Endothelial cell (in vitro differentiated cells): ENCODE measurements at places on chromosomes 4 and X. TPM values are rescaled to one million over a fixed set of nuclear protein-coding genes. Genes with fewer than 3 reads are reported as not detected.

Gene EDNRA
- 0.23 TPM for total RNA-seq

Gene RIBC1
- 0.97 TPM for total RNA-seq

Gene LRPAP1
- 92.2 TPM for total RNA-seq

Gene RASSF6
- not detected for total RNA-seq

- DNase-seq = no peak
Observed at GRCh38 chr4:52369649-52370048, 289.5 kb downstream of the USP46 start.

- no peak for DNase-seq
Observed at GRCh38 chr4:4950561-4951290, 68.5 kb downstream of the CYTL1 start.

DNA sequence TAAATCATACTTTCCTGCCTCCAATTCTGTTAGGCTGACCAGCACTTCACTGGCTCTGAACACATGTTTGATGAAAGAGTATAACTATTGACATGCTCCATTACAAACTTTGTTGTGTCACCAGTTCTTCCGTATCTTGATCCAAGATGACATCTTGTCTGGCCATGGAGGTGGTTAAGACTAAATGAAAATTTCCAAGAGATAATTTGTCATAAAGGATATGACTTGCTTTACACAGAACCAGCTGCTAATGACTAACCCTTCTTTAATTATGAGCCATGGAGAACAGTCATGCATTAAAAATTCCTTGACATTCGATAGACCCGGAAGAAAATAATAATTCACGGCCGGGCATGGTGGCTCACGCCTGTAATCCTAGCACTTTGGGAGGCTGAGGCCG is 17.7 kb upstream of the N4BP2 start:
- DNase-seq = no peak

- DNase-seq = no peak
Observed at GRCh38 chr4:158302076-158302866, 92.0 kb downstream of the TMEM144 start.

- no peak for DNase-seq
Observed at GRCh38 chr4:109846395-109847098, 1.4 kb upstream of the LRIT3 start.

GRCh38 chr4:5705647-5706320 is 2.6 kb downstream of the EVC2 start:
- no peak for DNase-seq
